ENCODE measurements at places on chromosomes 5 and 9.
A peak's percentile ranks its signal among the peaks of the same experiment; 100 is the strongest.

DNA sequence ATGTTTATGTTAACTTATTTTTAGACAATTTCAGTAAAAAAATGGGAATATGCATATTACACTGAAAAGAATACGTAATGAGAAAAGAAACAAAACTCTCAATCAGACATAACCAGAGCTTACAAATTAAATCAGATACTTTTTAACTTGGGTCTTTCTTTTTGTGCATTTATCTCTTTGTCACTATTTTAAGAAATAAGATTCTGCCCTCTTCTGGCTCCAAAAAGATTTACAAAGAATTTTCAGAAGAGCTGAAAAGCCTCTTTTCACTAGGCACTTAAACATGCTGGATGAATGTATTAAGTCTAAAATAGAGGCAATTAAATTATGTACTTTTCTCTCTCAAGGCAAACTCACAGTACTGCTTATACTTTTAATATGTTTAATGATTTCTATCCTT, 55.5 kb downstream of the CEP120 start:
- peak; percentile 1 for DNase-seq

GRCh38 chr5:172951371-172952033, 7.7 kb upstream of the RPL26L1 start:
- DNase-seq = no peak

GRCh38 chr9:31702957-31703356, 681.5 kb upstream of the ACO1 start:
- no peak for DNase-seq

DNA sequence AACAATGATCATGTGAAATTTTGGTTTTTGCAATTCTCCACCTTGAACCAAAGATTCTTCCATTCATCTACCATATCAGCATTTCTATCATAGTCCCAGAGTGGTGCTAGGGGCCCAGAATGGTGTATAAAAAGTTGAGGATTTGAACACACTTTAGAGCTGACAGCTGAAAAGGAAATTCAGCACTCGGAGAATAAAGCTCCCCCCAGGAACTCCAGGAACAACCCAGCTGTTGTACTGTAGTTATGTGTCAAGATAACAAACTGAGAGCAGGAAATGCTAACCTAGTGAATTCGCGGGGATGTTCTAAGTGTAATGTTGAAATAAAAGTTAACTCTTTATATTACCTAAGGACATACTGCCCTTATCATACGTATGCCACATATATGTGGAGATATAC, 216.7 kb downstream of the NFIB start:
- DNase-seq = no peak

- no peak for DNase-seq
Observed at GRCh38 chr9:108083796-108084352, 594.3 kb upstream of the KLF4 start.

DNA sequence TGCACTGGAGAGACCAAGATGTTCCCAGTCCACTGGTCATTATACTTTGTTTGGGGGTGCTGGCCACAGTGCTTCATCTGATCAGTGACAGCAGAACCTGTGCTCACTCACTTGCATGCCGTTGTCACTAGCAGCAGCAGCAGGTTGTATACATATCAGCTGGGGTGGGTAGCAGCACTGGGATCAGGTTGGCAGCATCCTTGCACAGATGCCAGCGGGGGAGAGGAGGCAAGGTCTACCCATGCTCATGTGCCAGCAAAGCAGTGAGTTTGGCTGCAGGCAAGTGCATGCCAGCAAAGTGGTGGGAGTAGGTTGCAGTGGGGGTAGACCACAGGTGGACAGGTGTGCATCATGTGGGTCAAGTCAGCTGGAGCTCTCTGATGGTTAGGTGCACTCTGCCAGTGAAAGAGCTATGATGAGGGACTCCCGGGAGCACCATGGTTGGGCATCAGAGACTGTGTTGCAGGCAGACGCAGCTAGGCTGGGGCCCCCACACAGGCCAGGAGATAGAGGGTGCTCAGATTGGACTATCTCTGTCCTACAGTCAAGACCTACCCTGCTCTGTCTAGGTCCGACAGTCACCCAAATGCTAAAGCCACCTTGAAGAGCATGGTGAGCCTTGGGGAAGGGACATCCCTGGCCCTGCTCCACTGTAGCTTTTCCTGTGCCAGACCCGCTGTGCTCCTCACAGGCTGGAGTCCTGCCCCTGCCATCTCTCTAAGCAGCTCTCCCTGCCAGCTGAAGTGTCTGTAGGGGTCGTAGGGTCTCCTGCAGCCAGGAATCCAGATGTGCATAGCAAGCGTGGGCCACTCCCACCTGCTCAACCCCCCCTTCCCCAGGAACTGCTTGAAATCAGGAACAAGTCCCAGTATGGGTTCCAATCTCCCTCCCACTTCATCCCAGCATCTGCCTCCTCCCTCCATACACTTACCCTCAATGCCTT, 119.8 kb downstream of the RNF180 start:
- no peak for DNase-seq

- no peak for DNase-seq
Observed at GRCh38 chr5:150671509-150672236, 10.6 kb downstream of the MYOZ3 start.

- DNase-seq = no peak
Observed at GRCh38 chr9:98931600-98932389, 11.9 kb upstream of the COL15A1 start.

DNA sequence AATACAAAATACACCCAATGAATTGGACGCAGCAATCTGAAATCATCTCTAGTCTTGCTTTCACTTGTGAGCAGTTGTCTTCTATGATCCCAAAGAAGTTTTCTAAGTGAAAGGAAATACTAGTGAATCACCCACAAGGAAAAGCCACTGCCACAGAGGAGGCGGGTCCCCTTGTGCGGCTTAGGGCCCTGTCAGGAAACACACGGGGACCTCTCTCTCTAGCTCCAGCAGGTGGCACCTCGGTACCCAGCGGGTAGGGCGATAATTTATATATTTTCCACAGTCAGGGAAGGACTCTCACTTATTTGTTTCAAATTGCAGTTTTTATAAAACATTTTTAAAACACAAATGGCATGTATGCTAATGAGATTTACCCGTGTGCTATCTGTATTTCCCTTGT, 417.1 kb downstream of the KDM4C start:
- DNase-seq = no peak

GRCh38 chr5:88663793-88664216, 219.2 kb downstream of the MEF2C start:
- no peak for DNase-seq

- DNase-seq = no peak
Observed at GRCh38 chr5:167967494-167968177, 323.8 kb upstream of the WWC1 start.

DNA sequence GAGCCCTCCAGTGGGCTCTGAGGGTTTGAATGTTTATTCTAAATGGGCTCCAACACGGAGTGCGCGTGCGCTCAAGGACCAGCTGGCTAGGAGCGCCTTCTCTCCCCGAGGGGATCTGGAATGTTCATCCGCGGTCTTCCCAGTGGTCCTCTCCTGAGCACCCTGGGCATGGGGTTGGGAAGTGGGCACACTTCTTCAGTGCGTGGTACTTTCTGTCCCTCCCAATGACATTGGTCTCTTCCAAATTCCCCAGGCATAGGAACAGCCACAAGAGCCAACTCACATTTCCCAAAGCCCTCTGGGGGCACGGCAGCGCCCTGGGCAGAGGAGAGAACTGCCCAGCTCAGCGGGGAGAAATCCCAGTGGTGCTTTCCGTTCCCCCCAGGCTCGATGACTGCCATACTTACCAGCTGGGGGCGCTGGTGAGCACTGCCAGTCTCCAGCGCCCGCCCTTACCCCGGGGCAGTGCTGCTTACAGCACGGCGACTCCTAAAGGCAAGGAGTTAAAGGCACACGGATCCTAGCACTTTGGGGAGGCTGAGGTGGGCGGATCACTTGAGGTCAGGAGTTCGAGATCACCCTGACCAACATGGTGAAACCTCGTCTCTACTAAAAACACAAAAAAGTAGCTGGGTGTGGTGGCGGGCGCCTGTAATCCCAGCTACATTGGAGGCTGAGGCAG, 29.9 kb upstream of the OBP2B start:
- no peak for DNase-seq

- DNase-seq = no peak
Observed at GRCh38 chr9:14243514-14244042, 70.4 kb downstream of the NFIB start.

- DNase-seq = no peak
Observed at GRCh38 chr5:88691945-88692868, 190.8 kb downstream of the MEF2C start.

- no peak for DNase-seq
Observed at GRCh38 chr9:34124099-34124498, 2.4 kb downstream of the DCAF12 start.

DNA sequence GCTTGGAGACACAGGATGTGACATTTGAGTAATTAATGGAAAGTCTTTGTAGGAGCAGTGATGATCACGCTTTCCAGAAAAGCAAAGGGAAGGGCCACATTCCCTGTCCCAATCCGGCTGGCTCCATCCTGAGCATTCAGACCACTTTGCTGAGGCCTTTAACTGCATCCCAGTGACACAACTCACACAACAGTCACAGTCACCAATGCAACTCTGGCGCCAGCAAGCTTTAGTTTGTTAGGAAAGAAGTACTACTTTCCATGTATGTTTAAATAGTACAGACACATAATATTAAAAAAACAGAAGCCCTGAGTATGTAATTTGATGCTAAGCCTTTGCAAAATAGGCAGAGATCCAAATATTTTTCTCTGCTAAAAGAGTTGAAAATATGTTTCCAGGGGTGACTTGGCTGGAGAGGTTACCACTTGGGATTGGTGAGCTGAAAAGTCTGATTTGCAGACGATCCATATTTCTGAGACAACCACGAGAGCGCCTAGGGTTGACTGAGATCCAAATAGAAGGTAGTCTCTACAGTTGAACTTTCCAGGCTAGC, 31.7 kb upstream of the GAS1 start:
- DNase-seq = no peak

GRCh38 chr5:119063579-119064379, 7.1 kb upstream of the DMXL1 start:
- no peak for DNase-seq

DNA sequence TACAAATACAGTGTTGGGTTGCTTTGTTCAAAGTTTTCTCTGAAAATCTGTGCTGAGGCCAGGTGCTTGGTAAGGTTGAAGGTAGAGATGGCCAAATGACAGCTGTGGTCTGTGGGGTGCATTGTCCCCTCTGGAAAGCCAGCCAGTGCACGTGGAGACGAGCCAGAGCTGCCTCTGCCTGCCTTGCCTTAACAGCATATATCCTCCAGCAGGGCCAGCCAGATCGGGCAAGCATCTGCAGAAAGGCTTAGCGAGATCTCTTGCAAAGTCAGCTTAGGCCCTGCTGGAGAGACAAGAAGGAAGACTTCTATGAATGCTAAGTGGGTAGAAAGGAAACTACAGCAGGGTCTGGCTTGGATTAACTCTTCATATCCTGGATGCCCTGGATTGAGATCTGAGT, 49.5 kb downstream of the GRIA1 start:
- no peak for DNase-seq

DNA sequence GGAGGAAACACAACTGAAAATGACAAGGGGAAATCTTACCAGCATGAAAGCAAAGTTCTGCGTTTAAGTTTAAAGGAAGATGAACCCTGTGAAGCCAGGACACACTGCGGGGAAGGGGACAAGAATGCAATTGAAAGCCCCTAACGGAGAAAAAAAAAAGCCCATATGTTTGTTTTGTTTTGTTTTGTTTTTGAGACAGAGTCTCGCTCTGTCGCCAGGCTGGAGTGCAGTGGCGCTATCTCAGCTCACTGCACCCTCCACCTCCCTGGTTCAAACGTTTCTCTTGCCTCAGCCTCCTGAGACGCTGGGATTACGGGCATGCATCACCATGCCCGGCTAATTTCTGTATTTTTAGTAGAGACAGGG, 2.9 kb downstream of the STK10 start:
- no peak for DNase-seq

DNA sequence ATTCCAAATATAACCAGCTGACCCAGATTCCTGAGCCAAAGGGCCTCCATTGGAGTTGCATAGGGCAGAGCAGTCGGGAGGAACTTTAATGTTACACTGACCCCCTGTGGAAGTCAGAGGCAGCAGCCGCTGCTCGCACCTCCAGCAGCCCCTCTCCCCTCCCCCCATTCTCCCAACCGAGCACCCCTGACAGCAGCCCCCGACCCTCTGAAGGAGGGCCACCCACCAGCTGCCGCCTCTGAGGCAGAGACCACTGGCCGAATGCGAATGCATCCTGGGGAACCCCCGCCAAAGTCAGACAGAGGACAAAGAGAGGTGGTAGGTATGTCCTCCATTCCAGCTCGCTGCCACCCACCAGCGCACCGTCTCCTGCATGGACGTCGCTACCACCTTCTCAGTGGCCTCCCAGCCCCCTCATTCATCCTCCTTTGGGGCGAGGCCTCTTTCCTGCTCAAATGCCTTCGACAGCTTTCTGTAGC, 231.0 kb downstream of the CDK5RAP2 start:
- peak; percentile 54 for DNase-seq

GRCh38 chr5:132905938-132906337, 32.5 kb downstream of the LEAP2 start:
- peak; percentile 9 for DNase-seq
